ENCODE measurements at places on chromosomes 3 and 15.
A peak's percentile ranks its signal among the peaks of the same experiment; 100 is the strongest.

GRCh38 chr15:65893060-65893459 is 23.8 kb downstream of the RAB11A start:
- no peak overlapping the region for H3K27ac ChIP-seq
- no peak for DNase-seq
- H3K27me3 ChIP-seq, result no peaks in the 10 kb centered on the region
- H3K4me3 ChIP-seq, result no peak overlapping the region
- peaks cover 6% of the 10 kb centered on the region for H3K36me3 ChIP-seq

- H3K27me3 ChIP-seq, result no peaks in the 10 kb centered on the region
- DNase-seq, result no peak
- H3K4me3 ChIP-seq, result no peak overlapping the region
- no peak overlapping the region for H3K27ac ChIP-seq
- no peaks in the 10 kb centered on the region for H3K36me3 ChIP-seq
Measured at GRCh38 chr3:78517965-78518364, 1249.8 kb downstream of the ROBO1 start.

GRCh38 chr15:49734831-49735508 is 114.1 kb downstream of the DTWD1 start:
- H3K27ac ChIP-seq, result no peak overlapping the region
- no peak for DNase-seq
- H3K4me1 ChIP-seq, result no peaks in the 10 kb centered on the region
- H3K4me3 ChIP-seq, result no peak overlapping the region
- no peaks in the 10 kb centered on the region for H3K36me3 ChIP-seq

DNA sequence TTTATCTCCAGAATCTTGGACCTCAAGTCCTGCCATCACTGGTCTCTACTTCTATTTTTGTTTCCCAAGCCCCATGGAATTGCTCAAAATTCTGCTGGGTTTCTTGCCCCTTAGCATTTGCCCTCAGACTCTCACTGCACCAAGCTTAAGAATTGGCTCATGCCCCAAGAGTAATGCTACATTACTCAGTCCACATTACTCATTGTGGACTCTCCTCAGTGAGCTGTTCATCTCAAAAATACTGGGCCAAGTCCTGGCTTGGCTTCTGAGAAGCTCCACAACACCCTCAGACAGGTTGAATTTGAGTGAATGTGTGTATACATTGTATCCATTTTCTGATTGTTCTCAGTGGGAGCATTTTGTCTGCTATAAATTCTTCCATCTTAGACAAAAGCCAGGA is 364.4 kb upstream of the ARHGEF26 start:
- no peaks in the 10 kb centered on the region for H3K27me3 ChIP-seq
- H3K27ac ChIP-seq, result no peak overlapping the region
- H3K36me3 ChIP-seq, result no peaks in the 10 kb centered on the region
- no peaks in the 10 kb centered on the region for H3K4me1 ChIP-seq
- DNase-seq, result no peak

DNA sequence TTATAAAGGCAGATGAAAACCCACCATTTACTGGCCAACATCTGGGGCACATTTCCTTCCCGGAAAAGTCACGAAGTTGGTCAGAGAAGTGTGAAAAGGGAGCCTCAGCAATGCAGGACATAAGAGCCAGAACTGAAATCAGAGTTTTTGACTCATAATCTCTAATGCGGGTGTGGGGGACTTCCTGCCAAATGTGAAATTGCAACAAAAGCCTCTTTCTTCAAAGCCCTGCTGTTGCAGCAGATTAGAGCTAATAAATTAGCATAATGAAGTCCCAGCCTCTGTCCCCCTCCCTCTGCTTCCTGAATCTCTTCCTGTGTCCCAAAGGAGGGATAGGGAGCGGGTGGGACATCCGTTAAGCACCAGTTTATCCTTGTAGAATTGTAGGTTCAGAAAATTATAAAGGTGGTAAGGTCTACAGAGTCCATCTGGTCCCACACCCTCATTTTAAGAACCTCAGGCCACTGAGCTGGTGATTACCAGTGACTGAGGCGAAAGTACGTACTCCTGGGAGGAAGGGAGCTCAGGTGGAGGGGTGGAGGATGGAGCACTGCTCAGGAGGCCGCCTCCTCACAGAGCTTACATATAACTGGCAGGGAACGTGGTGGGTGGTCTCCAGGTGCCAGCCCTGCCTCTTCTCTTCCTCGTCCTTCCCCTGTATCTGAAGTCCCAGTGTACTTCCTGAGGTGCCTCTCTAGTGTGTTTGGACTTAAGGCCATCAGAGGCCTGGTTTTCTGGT is 35.0 kb downstream of the ST6GAL1 start:
- no peaks in the 10 kb centered on the region for H3K36me3 ChIP-seq
- peaks cover 10% of the 10 kb centered on the region for H3K4me1 ChIP-seq
- no peak overlapping the region for H3K27ac ChIP-seq

DNA sequence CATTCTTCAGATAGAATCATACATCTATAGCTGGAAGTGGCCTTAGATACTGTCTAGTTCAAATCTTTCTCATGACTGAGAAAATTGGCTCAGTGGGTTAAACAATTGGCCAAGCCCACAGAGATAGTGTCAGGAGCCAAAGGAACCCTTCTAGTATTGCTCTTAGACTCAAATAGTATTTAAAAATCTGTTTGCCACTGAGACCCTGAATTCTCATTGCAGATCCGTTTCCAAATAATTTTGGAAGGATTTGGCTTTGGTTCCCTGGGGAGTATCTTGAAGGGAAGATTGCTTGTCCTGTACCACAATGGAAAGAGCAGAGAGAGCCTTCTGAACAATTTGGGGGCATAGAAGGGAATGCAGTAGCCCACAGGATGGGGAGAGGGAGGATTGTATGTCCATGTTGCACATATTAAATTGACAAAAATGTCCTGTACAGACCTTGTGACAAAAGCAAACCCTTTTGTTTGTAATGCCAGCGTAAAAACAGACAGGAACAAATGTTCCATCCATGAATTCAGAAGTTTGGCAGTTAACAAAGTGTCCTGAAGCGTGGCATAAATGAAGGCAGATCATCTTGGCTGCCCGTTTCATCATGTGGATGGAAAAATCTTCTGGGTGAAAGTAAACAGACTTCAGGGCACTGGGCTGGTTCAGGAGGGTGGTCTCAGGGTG is 156.4 kb upstream of the RASGRP1 start:
- peak overlapping the region; percentile 79 for H3K27ac ChIP-seq
- H3K4me1 ChIP-seq, result peaks cover 5% of the 10 kb centered on the region
- no peak for DNase-seq
- no peak overlapping the region for H3K4me3 ChIP-seq
- H3K36me3 ChIP-seq, result no peaks in the 10 kb centered on the region

DNA sequence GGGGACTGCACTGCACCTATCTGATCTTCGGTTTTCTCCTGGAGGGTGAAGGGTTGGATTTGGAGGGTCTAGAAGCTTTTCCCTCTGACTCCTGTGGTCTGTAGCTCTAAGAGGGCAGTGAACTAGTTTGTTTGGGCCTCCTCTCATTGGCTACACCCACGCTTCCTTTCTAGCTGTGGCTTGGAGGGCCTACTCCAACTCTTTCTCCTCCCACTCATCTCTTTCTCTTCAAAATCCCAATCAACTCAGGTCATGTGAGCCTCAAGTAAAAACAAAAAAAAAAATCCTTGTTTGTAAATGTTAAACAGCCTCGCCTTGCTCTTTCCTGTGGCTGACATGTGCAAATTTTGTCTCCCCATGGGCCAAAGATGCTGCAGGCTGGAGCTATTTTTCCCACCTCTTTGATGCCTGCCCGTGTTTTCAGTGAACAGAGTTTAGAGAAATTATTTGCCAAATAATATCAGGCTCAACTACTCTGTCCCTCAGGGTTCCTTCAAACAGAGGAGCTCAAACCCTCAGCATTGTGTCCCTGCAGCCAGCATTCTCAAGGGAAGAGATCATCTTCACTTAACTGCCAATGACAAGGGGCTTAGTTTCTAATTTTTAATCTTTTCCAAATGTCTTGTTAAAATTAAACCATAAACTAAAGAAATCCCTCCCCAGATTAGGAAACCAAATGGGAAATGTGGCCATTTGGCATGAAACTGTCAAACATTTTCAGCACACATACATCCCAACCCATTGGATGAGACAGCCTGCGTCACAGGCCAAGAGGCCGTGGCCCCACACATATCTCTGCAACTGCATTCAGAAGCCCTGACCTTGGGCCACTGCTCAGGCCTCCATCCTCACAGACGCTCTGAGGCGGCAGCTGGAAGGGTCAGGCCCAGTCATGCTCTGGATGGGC is 114.8 kb upstream of the THBS1 start:
- H3K27me3 ChIP-seq, result no peaks in the 10 kb centered on the region
- DNase-seq, result no peak
- H3K27ac ChIP-seq, result no peak overlapping the region
- H3K4me1 ChIP-seq, result no peaks in the 10 kb centered on the region

- no peak overlapping the region for H3K27ac ChIP-seq
- DNase-seq, result no peak
- no peaks in the 10 kb centered on the region for H3K27me3 ChIP-seq
- peaks cover 2% of the 10 kb centered on the region for H3K4me1 ChIP-seq
- no peaks in the 10 kb centered on the region for H3K36me3 ChIP-seq
- H3K4me3 ChIP-seq, result no peak overlapping the region
Measured at GRCh38 chr3:8953313-8953712, 10.0 kb downstream of the RAD18 start.

- H3K27me3 ChIP-seq, result no peaks in the 10 kb centered on the region
- H3K27ac ChIP-seq, result no peak overlapping the region
- no peaks in the 10 kb centered on the region for H3K36me3 ChIP-seq
Measured at GRCh38 chr15:70758790-70759462, 4.4 kb downstream of the UACA start.

DNA sequence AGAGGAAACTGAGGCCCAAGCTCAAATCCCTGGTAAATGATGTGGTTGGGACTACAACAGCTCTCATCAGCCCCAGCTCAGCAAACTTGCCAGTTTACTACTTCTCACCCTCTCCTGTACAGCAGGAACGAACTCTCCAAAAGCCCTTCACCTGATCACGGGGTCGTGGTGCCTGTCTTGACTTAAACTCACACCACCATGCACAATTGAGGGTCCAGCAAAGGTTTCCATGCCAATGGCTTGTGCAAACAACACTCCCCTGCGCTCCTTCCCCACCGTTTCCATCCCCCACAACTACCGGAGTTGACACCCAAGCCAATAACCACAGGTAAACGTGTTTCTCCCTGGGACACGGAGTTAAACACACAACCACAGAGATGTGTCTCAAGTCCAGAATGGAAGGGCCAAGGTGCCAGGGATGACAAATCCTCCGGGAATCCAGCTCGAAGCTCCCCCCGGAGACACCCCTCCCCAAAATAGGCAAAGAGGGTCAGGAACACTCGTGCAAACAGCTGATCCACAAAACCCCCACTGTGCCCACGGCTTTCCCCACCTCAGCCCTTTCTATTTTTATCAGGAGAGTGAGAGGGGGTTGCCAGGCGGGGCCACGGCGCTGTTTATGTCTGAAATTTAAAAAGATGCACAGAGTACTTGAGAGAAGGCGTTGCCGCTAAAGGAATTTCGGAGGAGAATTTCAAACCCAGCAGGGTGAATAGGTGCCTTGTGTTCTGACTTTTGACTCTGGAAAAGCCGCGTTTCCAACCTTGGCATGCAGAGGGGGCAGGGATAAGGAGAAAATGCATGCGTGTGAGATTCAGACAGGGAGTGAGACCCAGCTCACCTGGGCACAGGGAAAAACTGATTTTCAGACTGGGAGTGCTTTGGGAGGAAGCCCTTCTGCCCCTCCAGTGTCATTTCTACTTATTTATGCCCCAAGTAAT is 10.6 kb upstream of the ACAN start:
- H3K4me1 ChIP-seq, result no peaks in the 10 kb centered on the region
- no peaks in the 10 kb centered on the region for H3K36me3 ChIP-seq
- H3K4me3 ChIP-seq, result no peak overlapping the region
- H3K27me3 ChIP-seq, result peaks cover 70% of the 10 kb centered on the region

GRCh38 chr3:158297940-158298339 is 188.1 kb downstream of the RSRC1 start:
- no peaks in the 10 kb centered on the region for H3K4me1 ChIP-seq
- H3K4me3 ChIP-seq, result no peak overlapping the region
- no peak for DNase-seq
- no peak overlapping the region for H3K27ac ChIP-seq

- H3K4me1 ChIP-seq, result no peaks in the 10 kb centered on the region
- no peak overlapping the region for H3K4me3 ChIP-seq
- peak; percentile 62 for DNase-seq
- H3K27ac ChIP-seq, result no peak overlapping the region
Measured at GRCh38 chr15:62125773-62126172, 39.3 kb downstream of the C2CD4B start.

- H3K4me1 ChIP-seq, result peaks cover 9% of the 10 kb centered on the region
- no peaks in the 10 kb centered on the region for H3K36me3 ChIP-seq
- no peaks in the 10 kb centered on the region for H3K27me3 ChIP-seq
- H3K4me3 ChIP-seq, result no peak overlapping the region
- no peak overlapping the region for H3K27ac ChIP-seq
- DNase-seq, result no peak
Measured at GRCh38 chr3:159803459-159803858, 185.2 kb upstream of the IL12A start.

DNA sequence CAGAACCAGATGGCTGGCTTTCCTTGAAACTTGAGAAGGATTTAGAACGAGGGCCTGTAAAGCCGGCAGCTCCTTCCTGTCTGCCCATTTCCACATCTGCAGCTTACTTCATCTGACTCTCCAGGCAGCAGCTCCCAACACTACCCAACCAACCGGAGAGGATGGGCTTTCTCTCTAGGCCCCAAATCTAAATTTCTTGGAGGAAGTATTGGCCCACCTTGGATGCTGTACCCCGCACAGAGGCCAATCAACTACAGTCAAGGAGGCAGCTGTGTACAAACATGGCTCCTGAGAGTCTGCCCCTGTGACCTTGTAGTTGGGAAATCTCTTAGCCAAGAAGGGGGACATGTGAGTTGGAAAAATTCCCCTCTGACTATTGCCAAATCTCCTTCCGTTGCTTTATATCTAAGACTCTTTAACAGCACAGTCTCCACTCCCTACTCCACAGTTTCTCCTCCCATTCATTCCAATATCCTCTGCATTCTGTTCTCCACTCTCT is 8.0 kb upstream of the ACAP2 start:
- no peaks in the 10 kb centered on the region for H3K27me3 ChIP-seq
- peak; percentile 94 for DNase-seq
- peaks cover 3% of the 10 kb centered on the region for H3K4me1 ChIP-seq
- H3K4me3 ChIP-seq, result no peak overlapping the region
- H3K27ac ChIP-seq, result peak overlapping the region; percentile 24

GRCh38 chr3:48135552-48136495 is 52.4 kb downstream of the CDC25A start:
- H3K27me3 ChIP-seq, result no peaks in the 10 kb centered on the region
- no peak overlapping the region for H3K4me3 ChIP-seq
- DNase-seq, result no peak
- H3K4me1 ChIP-seq, result peaks cover 2% of the 10 kb centered on the region
- no peak overlapping the region for H3K27ac ChIP-seq
- no peaks in the 10 kb centered on the region for H3K36me3 ChIP-seq
